Heart left ventricle (tissue), 16 donors: ENCODE measurements at places on chromosomes 5 and 9. TPM values are rescaled to one million over a fixed set of nuclear protein-coding genes. Genes with fewer than 3 reads are reported as not detected.

- no peak for DNase-seq
These were observed 1.0 kb upstream of the NME5 start for GRCh38 chr5:138140268-138140667.

Gene OR1J2
- not detected for total RNA-seq

- DNase-seq: no peak
These were observed 14.9 kb upstream of the SLC22A5 start for GRCh38 chr5:132354381-132355139.

Gene NMUR2
- not detected for total RNA-seq

- DNase-seq: no peak
These were observed 17.1 kb upstream of the PLPP1 start for GRCh38 chr5:55551904-55552303.

DNA sequence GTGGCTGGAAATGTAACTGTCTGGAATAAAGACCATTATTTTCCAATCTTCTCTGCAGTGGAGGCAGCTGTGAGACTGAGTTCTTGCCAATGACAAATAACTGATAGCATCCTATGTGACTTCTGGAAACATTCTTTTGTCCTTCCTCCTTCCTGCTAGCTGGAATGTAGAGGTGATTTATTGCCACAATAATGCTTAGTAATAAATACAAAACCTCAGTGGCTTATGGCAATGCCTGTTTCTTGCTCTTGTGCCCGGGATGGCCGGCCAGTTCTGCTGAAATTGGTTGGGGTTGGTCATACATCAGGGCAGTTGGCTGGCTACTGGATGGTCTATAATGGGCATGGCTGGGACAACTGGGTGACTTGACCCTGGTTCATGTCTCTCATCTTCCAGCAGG lies 12.2 kb upstream of the TEX48 start:
- DNase-seq: no peak

- no peak for DNase-seq
These were observed 13.1 kb upstream of the NFIB start for GRCh38 chr9:14327036-14327435.

GRCh38 chr5:97019435-97020117 lies 83.7 kb downstream of the LNPEP start:
- no peak for DNase-seq

DNA sequence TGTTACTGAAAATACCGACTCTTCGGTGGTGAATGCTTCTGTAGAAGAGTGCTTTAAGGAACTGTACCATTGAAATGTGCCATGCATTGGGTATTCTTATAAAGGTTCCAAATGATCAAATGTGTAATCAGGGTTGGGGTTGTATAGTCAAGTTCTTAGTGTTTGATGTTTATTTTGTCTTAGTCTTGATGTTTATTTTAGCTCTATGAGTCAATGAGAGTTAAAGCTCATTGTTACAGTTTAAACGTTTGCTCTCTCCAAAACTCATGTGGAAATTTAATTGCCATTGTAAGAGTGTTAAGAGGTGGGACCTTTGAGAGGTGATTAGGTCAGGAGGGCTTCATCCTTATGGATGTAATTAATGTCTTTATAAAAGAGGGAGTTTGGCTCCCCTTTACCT lies 153.0 kb downstream of the FER start:
- no peak for DNase-seq

- DNase-seq: peak; percentile 64
These were observed 35.7 kb downstream of the NACC2 start for GRCh38 chr9:136059321-136059791.

- DNase-seq: no peak
These were observed 9.0 kb upstream of the PRR7 start for GRCh38 chr5:177437623-177438022.

- no peak for DNase-seq
These were observed 83.5 kb upstream of the GNAQ start for GRCh38 chr9:78115073-78115472.

DNA sequence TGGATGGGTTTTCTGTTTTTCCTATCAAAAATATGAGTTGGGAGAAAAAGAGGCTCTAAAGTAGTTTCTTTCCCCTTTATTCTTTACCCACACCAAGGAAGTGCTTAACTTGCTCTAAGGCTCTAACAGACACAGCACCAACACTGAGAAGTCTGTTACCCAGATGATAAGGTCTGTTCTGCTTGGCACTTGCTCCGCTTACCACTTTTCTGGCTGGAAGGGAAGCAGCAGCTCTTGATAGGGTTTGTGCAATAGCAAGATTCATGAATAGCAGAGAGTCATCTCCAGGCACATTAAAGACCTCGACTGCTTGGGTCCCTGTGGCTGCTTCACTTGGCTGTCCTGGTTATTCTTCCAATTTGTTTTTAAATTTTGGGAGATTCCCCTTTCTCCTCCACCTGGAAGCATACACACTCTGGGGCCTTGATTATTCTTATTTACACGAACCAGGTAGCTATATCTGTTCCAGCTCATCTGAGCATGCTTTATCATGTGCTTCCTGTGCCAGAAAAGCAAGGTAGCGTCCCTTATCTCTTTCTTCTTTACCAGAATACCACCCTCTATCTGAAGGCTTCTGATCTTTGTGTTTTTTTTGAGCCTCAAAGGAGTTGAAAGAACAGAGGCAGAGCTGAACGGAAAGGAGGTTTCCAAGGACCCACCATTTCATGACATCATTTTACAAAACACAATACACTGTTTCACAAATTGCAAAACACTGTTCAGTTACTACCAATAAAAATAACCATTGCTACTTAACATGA lies 24.8 kb downstream of the PPP3R2 start:
- no peak for DNase-seq

Gene ISOC1
- total RNA-seq: 56.6 TPM

- DNase-seq: no peak
These were observed 761 bp downstream of the REEP2 start for GRCh38 chr5:138439477-138440158.

- DNase-seq: no peak
These were observed 23.1 kb downstream of the IQGAP2 start for GRCh38 chr5:76425928-76426804.

GRCh38 chr9:4328723-4329122 lies 28.9 kb upstream of the GLIS3 start:
- DNase-seq: no peak

- DNase-seq: peak; percentile 4
These were observed 102.2 kb upstream of the IER5L start for GRCh38 chr9:129280236-129280622.

Gene TMEFF1
- not detected for total RNA-seq

GRCh38 chr9:127137640-127138360 lies 15.4 kb upstream of the ANGPTL2 start:
- DNase-seq: no peak

- no peak for DNase-seq
These were observed 15.0 kb downstream of the S1PR3 start for GRCh38 chr9:89006267-89006666.
